ENCODE measurements at places on chromosomes 5 and 9.
A peak's percentile ranks its signal among the peaks of the same experiment; 100 is the strongest.

GRCh38 chr5:56983593-56984361, 31.9 kb upstream of the MIER3 start:
- DNase-seq = no peak

GRCh38 chr5:179118756-179119414, 58.7 kb downstream of the ZNF354C start:
- DNase-seq = no peak

- DNase-seq = no peak
These were observed 37.8 kb upstream of the ANKRD34B start for GRCh38 chr5:80607832-80608231.

DNA sequence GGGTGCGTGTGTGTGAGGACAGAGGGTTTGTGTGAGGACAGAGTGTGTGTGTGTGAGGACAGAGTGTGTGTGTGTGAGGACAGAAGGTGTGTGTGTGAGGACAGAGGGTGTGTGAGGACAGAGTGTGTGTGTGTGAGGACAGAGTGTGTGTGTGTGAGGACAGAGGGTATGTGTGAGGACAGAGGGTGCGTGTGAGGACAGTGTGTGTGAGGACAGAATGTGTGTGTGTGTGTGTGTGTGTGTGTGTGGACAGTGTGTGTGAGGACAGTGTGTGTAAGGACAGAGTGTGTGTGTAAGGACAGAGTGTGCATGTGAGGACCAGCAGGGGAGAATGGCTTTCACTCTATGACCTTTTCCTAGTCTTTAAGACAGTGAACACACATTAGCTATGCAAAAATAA, 63.1 kb upstream of the UBAC1 start:
- DNase-seq = no peak

DNA sequence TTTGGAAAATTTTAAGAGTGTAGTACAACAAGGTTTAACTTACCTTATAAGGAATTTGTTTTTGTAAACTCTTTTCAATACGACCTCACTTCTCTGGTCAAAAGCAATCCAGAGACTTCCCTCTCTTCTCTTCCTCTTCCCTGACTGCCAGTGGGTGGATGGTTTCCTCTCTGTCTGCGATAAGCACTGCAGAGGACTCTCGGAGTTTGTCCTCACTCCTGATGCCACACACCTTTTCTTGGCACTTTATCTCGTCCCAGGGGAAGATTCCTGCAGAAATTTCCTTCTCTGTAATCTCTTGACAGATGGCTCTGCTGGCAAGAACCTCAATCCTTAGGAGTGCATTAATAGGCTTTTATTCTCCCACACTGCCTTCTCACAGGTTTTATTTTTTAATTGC, 641.6 kb downstream of the NR2F1-AS1 start:
- no peak for DNase-seq

- DNase-seq = no peak
These were observed 7.6 kb upstream of the PPP1R26 start for GRCh38 chr9:135471791-135472640.

DNA sequence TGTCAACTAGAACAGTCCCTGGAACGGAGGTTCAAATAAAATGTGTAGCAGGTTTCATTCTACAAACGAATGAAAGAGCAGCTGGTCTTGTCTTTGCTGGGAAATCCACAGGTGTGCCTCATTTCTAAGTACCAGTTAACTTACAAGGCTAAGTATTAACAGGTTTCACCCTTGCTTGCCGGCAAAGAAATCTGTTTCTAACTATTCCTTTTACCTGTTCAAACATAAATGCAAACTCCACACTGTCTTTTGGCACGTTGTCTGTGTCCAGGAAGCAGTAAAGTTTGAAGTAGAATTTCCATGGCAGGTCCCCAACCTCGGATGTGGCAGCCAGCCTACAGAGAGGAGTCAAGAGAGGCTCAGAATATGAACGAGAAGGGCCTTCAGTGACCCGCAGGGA, 54.4 kb upstream of the RETREG1 start:
- DNase-seq = no peak

GRCh38 chr5:151901611-151902010, 23.0 kb downstream of the GLRA1 start:
- no peak for DNase-seq

- no peak for DNase-seq
These were observed 203.9 kb downstream of the CWC27 start for GRCh38 chr5:64972591-64972990.

GRCh38 chr5:134491841-134492442, 33.5 kb upstream of the JADE2 start:
- DNase-seq = no peak

DNA sequence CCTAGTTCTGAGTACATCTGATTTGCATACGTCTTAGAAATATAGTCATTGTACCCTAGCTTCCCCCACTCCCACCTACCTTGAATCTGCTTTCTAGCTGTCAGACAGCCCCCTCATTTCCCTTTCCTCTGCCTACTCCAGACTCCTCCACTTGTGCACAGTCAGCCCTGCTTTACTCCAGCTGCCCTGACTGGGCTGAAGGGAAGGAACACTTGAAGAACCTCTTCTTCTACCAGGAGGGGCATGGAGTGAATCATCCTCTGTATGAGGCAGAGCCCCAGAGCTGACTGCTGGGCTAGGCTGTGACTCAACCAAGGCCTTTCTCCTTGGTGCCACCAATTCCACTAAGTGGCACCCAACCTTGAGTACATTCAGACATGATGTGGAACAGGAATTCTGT, 18.1 kb upstream of the ZFR start:
- peak; percentile 73 for DNase-seq

GRCh38 chr5:122297587-122298298, 14.3 kb upstream of the SNCAIP start:
- no peak for DNase-seq

GRCh38 chr9:122334916-122335315, 35.9 kb upstream of the PTGS1 start:
- no peak for DNase-seq

GRCh38 chr5:9059920-9060691, 485.8 kb downstream of the SEMA5A start:
- DNase-seq = no peak

- DNase-seq = no peak
These were observed 11.9 kb downstream of the LCN1 start for GRCh38 chr9:135533113-135533512.

GRCh38 chr9:84694248-84694647, 24.7 kb downstream of the NTRK2 start:
- DNase-seq = no peak

- DNase-seq = no peak
These were observed 367.1 kb upstream of the KLF4 start for GRCh38 chr9:107856633-107857032.

Measured in activated CD4-positive, alpha-beta T cell treated with anti-CD3 and anti-CD28 coated beads for 36 hours (primary cell).